Left cardiac atrium (tissue), 4 donors: ENCODE measurements at places on chromosomes 7 and 10. TPM values are rescaled to one million over a fixed set of nuclear protein-coding genes. Genes with fewer than 3 reads are reported as not detected.

DNA sequence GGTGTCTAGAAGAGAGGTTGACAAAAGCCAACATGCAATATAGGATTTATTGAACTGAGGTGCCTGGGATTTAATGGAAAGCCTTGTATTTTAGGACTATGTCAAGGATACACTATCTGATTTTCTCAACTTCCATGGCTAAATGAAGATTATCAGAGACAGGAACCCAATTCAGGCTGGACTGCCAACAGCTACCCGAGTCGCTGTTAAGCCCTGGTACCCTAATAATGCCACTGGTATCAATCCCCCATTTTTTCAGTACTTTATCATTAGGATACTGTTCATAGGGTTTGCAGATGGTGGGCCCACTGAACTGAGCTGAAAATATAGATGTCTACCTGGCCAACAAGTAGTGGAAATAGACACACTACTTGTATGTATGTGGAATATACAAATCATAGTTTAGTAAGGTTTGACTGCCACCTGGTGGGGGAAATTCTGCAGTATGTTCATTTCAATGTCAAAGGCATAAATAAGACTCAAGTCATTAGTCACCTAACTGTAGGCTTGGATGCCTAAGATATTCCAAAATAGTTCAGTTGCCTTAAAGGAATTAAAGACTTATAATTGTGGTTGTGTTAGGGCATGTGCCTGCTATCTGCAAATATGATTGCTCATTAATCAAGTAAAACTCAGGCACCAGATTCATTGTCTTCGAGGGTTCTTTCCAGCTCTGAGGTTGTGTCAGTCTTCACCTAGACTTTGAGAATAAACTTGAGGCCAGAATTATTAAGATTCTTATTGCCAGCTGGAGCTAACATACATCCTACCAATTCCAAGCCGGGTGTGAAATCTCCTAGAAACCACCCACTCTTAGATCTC lies 34.1 kb upstream of the NOBOX start:
- peak; percentile 25 for DNase-seq

DNA sequence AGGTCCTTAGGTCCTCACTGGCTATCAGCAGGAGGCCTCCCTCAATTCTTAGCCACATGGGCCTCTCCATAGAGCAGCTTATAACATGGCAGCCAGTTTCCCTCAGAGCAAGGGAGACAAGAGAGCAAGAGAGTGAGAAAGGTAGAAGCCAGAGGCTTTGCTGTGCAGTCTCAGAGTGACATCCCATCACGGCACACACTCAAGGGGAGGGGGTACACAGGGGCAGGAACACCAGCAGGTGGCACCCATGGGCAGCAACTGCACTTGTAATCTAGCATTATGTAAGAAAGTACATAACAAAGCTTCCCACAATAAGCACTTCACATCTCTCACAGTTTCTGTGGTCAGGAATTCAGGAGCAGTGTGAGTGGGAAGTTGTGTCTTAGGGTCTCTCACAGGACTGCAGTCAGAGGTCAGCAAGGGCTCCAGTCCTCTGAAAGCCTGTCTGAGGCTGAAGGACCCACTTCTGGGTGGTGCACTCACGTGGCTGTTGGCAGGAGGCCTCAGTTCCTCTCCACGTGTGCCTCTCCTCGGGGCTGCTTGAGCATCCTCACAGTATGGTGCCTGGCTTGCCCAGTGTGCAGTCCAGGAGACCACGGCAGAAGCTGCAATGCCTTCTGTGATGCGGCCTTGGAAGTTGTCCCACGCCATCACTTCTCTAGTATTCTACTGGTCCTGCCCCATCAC lies 159.4 kb downstream of the OAT start:
- no peak for DNase-seq

DNA sequence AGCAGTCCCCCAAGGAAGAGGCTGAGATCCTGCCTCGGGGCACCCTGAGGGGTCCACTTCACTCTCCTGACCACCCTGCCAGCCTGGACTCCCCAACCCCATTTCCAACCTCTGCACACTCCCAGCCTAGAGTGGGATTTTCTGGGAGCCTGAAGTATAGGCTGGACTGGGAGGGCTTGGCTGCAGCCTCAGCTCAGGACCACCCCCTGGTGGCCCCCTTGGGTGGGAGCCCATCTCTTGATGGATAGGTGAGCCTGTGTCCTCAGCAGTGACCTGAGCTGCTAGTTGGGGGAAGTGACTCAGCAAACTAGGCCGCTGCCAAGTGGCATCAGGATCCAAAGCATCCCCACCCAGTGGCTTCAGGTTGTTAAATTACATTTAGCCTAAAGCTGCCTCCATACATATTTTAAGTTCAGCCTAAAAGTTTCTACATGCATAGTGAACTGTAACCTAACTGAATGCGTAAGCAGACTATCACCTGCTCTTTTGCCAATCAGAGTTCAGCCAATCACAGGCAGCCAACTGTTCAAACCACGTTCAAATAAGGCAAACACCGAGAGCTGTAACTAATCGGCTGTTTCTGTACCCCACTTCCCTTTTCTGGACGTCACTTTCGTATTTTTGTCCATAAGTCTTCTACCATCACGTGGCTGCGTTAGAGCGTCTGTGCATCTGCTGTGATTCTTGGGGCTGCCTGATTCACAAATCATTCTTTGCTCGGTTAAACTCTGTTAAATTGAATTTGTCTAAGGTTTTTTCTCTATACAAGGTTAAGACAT lies 144.0 kb downstream of the PLPP4 start:
- DNase-seq: no peak

DNA sequence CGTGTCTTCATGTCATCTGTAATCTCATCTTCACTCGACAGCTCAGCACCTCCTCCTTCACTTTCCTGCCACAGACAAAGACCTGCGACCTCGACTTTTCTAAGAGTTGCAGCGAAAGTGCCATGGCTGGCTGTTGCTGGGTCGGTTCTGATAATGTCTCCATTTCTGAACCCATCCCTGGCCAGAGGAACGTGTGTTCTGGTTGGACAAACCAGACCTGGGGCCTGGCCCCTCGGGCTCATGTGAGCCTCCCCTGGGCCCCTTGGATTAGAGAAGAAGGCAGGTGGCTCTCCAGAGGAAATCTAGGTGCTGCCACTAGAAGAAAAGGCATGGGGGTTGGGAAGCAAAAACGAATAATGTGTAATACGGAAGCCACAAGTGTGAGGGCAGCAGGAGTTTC lies 273.7 kb downstream of the GLRX3 start:
- DNase-seq: no peak

- DNase-seq: no peak
Measured at GRCh38 chr7:30246392-30246791, 38.0 kb upstream of the ZNRF2 start.

- no peak for DNase-seq
Measured at GRCh38 chr7:142754681-142755575, 5.7 kb downstream of the PRSS1 start.

DNA sequence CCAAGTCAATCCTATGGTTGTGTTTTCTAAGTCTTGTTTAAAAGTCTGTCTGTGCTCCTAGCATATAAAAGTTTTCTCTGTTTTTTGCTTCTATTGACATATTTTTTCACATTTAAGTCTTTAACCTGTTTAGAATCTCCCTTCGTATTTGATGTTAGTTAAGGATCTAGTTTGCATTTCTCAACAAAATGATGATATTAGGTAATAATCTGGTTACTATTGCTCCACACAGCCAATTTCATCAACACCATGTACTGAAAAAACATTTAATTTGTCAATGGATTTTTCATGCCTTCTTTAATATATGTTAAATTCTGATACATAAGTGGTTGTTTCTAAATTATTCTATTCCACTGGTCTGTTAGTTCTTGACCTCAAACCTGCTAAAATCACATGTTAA lies 17.5 kb upstream of the TSGA13 start:
- DNase-seq: no peak

The CARD11 gene
- total RNA-seq: 1.3 TPM

The SSC4D gene
- total RNA-seq: 0.55 TPM

The SPDYE6 gene
- total RNA-seq: not detected

The ERVW-1 gene
- total RNA-seq: not detected
